ENCODE measurements at places on chromosomes 16 and 17. TPM values are rescaled to one million over a fixed set of nuclear protein-coding genes. Genes with fewer than 3 reads are reported as not detected.

GRCh38 chr17:75512926-75513640, 2.3 kb downstream of the CASKIN2 start:
- DNase-seq, result no peak

DNA sequence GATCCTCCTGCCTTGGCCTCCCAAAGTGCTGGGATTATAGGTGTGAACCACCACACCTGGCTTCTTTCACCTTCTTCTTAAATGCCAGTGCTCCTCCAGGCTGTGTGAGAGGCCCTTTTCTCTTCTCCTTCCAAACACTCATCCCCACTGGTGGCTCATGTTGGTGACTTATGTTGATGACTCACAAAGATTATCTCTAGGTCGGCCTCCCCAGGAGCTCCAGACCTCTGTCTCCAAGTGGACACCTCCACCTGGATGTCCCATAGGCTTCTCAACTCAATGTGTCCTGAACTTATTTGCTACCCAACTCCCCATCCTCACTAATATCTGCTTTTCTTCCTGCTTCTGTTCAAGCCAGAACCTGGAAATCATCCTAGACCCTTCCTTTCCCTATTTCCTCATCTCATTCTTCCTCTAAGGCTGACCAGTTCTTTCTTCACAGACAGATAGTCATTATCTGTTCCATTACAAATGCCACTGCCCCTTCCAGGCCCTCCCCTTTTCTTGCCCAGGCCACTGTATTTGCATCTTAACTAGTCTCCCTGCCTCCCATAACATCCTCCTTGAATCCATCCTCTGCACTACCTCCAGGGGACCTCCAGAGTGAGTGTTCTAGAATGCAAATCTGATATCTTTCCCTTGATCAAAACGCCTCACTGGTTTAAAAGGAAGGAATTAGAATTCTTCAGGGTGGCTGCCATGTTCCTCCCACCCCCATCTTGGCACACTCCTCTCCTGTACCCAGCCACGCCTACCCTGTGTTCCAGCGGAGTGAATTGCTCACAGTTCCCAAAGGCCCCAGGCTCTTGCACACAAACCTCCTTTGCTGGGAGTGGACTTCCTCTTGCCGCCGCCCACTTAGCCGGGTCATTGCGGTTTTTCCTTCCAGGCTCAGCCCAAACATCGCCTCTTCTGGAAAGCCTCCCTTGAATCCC, 34.8 kb upstream of the FBXO47 start:
- no peak for DNase-seq

- peak; percentile 16 for DNase-seq
These were observed 167.0 kb downstream of the UTP18 start for GRCh38 chr17:51427323-51427811.

GRCh38 chr17:7844292-7845154, 10.3 kb upstream of the TMEM88 start:
- DNase-seq, result peak; percentile 78

GRCh38 chr17:68238164-68238870, 9.5 kb upstream of the AMZ2 start:
- DNase-seq, result peak; percentile 43

DNA sequence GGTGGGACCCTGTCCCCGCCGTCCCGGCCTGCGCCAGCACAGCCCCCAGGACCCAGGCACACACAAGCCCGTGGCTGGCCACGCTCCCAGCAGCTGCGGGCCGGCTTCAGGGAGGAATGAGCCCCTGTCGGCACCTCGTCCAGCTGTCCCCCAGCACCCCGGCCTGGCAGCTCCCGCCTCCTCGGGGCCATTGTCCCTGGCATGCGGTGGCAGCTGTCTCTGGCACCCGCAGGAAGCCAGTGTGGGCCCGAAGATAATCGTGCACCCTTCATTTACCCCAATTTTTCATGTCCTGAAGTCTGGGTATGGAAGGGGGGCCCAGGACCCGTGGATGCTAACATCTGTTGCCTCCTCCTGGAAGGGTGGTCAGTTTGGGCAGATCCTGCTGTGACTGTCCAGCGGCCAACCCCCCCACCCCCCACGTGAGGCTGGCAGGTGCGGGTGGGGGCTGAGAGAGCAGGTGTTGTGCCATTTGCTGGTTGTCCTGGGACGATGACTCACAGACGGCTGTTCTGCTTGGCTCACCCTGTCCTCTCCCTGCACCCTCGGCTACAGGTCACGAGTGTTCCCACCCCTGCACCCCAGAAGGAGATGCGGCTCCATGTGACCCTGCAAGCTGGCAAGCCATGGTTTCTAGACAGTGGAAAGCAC, 4.0 kb upstream of the LMF1 start:
- no peak for DNase-seq

DNA sequence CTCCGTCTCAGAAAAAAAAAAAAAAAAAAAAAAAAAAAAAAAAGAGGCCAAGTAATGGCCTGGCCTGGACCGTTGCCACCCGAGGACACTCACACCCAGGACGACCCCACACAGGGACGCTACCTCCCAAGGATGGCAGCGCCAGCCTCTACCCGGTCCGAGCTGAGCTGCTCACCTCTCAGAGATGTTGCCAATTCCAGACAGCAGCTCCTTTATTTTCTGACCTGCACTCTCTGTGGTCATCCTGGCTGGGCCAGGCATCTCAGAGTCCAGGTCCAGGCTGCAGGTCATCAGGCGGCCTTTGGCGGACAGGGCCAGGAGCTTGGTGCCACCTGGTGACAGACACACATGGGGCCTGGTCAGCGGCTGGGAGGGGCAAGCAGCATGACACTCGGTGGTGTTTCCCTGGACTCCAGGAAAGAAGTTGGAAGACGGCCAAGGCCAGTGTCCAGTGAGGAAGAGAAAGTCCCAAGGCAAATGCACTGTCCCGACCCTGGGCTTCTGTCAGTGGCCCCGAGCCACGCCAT, 3.1 kb downstream of the FAAP100 start:
- no peak for DNase-seq

TMEM88 gene
- 6.9 TPM for total RNA-seq

AOC2 gene
- 4.0 TPM for total RNA-seq

NLRP1 gene
- total RNA-seq, result 370 TPM

SMPD3 gene
- 0.27 TPM for total RNA-seq
